ENCODE measurements at places on chromosomes 2 and 18.

- DNase-seq: peak; percentile 61
These were observed 30.2 kb upstream of the IL1R2 start for GRCh38 chr2:101961338-101962191.

GRCh38 chr2:19218166-19218565 is 140.3 kb downstream of the OSR1 start:
- no peak for DNase-seq

GRCh38 chr2:36561237-36561944 is 36.6 kb downstream of the FEZ2 start:
- DNase-seq: peak; percentile 78

DNA sequence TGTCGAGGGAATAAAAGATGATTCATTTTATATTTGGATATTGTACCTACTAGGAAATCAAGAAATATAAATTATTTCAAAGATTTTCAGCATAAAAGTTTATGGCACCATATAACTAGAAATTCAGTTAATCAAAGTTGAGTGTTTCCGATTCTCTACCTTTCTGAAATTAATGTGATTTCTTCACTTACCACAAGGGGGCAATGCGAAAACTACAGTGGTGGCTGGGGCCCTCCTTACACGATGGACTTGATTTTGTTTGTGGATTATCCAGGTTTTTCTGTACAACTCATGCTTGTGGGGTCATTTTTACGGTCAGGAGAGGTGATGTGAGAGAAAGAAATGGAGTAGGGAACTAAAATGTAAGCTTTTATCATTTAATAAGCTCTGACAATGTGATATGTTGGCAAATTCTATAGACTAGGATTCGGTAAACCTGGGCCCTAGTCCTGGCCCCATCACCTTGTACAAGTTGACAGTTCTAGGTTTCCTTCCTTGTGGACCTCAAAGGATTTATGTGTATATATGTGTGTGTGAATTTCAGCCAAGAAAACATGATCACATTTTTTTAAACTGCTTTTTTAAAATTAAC is 47.6 kb downstream of the G6PC2 start:
- DNase-seq: no peak

DNA sequence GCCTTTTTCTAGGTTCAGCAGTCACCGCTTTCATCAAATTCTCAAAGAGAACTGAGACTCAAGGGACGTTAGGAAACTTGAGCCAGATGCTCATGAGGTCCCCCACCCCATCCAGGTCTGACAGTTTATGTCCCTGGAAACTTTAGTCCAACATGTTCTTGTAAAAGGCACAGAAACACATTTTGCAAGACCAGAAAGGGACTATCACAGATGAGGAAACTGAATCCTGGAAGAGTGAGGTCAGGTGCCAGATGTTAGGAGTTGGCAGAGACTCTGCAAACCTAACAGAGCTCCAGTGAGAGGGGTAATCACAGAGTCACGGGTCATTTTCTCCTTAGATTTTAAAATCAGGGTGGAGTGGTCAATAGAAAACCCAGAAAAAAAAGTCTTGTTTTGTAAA is 76.6 kb downstream of the RDH14 start:
- DNase-seq: no peak

DNA sequence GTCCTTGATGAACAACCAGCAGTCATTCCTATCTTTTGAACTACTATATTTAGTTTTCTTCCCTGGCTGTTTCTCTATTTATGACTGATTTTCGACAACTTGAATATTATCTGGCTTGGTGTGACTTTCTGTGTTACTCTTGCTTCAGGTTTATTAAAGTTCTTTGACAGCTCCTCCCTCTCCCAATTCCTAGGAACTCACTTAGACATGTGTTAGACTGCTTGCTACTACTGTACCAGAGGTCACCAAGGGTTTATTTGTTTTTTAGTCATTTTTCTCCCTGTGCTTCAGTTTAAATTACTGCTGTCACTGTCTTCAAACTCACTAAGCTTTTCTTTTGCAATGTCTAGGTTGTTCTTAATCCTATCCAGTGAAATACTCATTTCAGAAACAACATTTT is 90.5 kb downstream of the TMEM131 start:
- DNase-seq: no peak

DNA sequence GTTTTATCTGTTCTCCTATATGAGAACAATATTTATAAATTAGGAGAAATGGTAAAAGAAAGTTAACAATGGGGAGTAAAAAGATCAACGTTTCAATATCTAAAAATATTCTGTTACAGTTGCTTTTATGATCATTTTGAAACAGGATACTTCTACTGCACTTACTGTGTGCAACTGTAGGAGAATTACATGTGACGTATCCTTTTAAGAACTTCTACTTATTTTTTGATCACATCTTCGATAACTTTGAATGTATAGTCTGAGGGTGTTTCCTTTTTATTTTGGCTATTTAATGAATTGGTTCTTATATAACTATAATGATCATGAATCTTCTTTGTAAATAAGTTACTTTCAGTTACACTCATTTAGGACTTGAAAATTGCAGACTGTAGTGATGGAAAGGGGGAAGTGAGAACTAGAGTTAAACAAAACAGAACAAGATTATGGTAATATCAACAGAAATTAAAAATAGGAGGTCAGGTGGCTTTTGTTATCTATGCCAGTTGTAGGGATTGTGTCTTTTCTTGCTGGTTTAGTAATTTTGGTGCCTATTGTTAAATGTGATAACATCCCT is 109.9 kb downstream of the MSTN start:
- DNase-seq: no peak

- DNase-seq: no peak
These were observed 7.6 kb downstream of the NEU4 start for GRCh38 chr2:241816431-241817121.

DNA sequence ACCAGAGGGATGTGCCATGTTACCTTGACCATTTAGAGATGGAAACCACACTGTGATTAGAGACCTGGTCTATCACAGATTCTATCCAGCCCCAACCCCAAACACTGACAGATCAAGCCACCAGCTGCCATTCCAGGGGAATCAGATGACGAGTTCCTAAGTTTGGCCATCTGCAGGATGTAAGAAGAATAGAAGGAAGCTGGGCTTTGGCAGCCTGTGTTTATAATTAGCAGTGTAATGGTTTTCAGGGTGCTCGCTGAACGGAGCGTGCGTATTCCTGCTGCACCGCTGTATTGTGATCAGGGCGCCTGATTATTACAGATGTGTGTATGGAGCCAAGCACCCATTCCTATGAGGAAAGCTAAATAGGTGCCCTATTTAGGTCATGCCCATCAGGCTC is 138.1 kb downstream of the LRRC30 start:
- peak; percentile 54 for DNase-seq

DNA sequence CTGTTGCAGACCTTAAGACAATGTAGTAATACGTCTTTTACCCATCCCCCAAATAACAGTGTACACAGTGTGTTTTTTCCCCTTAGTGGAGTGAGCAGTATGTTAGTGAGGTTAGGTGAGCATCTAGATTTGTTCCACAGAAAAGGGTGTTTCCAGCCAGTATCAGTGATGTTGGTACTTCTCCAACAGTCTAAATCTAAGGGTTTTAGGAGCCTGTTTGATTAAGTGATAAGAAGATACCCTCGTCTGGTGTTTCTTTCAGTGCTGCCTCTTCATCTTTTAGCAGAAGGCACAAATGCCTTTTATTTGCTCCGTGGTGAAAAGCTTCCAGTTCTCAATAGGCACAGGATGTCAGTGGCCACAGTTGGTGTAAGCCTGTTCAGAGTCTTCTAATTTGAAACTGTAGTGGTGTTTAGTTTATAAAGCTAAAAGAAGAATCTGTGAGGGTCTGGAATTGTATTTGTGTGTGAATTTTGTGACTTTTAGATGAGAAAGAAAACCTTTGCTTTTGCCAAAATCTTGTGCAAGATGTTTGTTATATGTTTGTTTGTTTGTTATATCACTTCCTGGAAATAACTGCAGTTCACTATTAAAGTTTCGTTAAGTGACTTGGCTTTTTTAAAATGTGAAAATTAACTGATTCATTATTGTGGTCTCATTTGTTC is 71.2 kb downstream of the MAP4K4 start:
- DNase-seq: no peak

GRCh38 chr2:20099780-20100179 is 48.4 kb upstream of the LAPTM4A start:
- no peak for DNase-seq

GRCh38 chr18:9661564-9661963 is 46.5 kb upstream of the RAB31 start:
- no peak for DNase-seq

GRCh38 chr2:237567276-237568029 is 1.1 kb downstream of the PRLH start:
- no peak for DNase-seq

GRCh38 chr2:42503291-42503690 is 9.5 kb upstream of the KCNG3 start:
- no peak for DNase-seq

GRCh38 chr2:73451263-73451972 is 65.8 kb downstream of the ALMS1 start:
- no peak for DNase-seq
